Stimulated activated CD8-positive, alpha-beta memory T cell treated with anti-CD3 and anti-CD28 coated beads, Interleukin-15, amount 100 ng/mL, for 48 hours (primary cell): ENCODE measurements at places on chromosomes 3 and 15.

- DNase-seq: peak; percentile 45
These were observed 19.6 kb downstream of the CLK3 start for GRCh38 chr15:74635228-74635627.

GRCh38 chr3:128113817-128114794 is 9.5 kb downstream of the RUVBL1 start:
- no peak for DNase-seq

- no peak for DNase-seq
These were observed 1099.3 kb downstream of the ROBO2 start for GRCh38 chr3:78139166-78139565.

GRCh38 chr15:77859491-77860060 is 217.9 kb downstream of the TBC1D2B start:
- DNase-seq: no peak

DNA sequence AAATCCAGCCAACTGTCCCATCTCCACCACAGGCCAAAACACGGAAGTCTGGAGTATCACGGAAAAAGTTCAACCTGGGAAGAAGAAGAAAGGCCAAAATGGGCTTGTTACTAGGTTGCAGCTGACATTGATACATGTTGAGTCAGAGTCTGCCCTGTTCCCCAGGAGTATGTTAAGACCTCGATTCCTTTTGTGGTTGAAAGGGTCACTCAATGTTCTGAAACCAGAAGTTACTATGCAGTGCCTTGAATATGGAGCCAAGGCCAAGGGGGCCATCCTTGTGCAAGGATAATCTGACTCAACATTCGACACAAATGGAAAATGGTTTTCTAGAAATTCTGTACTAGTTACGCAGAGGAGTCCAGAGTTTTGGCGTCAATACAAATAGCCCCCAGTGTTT is 104.2 kb downstream of the DGKG start:
- no peak for DNase-seq

DNA sequence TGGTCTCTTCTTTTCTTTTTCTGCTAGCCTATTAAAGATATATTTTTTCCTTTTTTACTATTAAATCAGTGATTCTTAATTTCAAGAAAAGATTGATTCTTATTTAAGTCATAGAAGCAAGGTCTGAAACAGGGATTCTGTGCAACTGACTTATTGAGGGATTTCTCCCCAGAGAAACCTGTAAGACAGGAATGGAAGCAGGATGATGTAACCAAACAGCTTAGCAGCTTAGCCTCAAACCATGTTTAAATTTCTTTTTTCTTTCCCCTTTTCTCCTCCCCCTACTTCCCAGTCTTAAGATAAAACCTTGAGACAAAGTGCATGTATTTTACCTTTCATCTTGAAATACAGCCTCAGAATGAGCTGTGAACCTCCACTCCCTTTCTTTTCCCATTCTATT is 322.8 kb downstream of the NEK10 start:
- no peak for DNase-seq

DNA sequence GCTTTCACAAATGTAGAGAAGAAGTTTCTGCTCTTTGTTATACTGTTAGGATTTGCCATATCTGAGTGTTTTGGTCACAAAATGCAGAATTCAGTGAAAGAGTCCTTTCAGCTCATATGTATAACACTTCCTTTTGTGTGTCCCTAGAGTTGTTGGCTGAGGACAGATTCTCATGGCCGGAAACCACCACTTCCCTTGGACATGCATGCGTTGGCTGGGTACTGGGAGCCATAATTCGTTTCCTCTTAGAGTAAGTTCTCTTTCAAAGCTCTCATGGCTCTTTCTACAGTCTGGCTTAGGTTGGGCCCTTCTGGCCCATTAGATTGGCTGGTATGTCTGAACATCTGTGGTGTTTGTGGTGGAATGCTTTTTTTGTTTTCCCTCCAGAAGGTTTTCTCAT is 298.5 kb downstream of the DIPK2A start:
- DNase-seq: no peak

DNA sequence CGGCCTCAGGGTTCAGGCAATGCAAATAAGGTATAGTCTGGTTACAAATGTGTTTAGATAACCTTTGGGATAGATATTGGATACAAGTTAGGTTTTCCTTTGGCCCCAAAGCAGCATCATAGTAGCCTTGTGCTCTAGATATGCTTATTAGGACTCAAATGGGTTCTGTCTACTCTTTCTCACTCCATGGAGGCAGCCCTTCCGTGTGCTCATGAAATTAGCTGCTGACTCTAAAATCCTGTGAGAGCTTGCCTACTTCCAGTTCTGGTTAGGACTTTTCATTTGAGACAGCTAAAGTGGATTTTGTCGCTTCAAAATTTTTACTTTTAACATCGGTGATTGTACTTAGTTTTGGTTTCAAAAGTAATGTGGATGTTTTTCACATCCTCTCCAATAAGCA is 1.6 kb downstream of the CDV3 start:
- DNase-seq: no peak

- no peak for DNase-seq
These were observed 14.7 kb downstream of the RPUSD3 start for GRCh38 chr3:9828801-9829755.

DNA sequence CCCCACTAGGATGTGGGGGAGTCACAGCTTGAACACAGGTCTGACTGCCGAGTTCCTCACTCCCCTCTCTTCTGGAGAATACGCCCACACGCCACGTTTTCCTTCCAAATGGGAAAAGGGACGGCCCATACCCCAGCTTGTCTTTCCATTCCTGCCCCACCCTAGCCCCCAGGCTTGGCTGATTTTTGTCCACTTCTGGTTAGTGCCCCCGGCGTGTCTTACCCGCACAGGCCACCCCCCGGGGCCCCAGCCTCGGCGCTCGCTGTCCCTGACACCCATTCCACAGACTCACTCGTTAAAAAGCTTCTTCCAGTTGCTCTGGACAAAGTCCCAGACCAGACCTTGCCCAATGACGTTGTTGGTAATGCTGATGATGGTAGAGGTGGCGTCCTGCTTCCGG is 14.5 kb downstream of the MESP2 start:
- no peak for DNase-seq

- no peak for DNase-seq
These were observed 66.2 kb downstream of the FRMD4B start for GRCh38 chr3:69319652-69320051.

- DNase-seq: no peak
These were observed 15.1 kb upstream of the CCDC80 start for GRCh38 chr3:112656043-112656442.
